ENCODE measurements at places on chromosomes 7 and 10.

DNA sequence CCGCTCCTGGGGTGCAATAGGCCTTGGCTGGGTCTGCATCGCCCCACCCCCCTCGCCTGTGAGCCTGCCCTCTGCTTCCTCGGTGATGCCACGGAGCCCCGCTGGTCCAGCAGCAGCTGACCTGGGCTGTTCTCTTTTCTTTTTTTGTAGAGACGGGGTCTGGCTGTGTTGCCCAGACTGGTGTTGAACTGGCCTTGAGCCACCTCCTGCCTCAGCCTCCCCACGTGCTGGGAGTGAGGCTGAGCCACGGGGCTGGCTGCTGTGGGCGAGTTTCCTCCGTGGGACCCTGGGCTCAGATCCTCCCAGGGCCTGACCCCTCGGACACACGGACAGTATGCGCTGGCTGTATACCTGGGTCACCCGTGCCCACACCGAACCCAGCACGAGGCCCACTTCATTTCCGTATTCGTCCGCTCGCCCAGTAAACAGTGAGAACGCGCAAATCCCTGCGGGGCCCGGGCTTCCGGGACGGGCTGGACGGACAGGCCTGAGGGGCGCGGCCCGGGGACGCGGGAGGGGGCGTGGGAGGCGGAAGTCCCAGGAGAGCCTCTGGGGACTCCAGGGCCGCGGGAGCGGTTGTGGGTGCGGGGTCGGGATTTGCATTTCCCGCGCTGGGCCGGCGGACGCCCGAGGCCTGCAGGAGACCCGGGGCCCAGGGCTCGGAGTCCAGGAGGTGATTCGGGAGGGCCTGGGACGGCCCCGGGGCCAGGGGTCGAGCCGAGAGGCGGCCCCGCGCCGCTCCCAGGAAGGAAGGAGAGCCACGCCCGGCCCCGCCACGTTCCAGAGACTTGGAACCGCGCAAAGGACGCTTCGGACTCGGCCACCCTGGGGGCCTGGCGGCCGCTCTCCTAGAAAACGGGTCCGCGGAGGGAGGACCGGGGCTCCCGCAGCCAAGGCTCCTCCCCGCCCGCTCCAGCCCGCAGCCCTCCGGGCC is 57.7 kb upstream of the DNAJB6 start:
- DNase-seq, result no peak

DNA sequence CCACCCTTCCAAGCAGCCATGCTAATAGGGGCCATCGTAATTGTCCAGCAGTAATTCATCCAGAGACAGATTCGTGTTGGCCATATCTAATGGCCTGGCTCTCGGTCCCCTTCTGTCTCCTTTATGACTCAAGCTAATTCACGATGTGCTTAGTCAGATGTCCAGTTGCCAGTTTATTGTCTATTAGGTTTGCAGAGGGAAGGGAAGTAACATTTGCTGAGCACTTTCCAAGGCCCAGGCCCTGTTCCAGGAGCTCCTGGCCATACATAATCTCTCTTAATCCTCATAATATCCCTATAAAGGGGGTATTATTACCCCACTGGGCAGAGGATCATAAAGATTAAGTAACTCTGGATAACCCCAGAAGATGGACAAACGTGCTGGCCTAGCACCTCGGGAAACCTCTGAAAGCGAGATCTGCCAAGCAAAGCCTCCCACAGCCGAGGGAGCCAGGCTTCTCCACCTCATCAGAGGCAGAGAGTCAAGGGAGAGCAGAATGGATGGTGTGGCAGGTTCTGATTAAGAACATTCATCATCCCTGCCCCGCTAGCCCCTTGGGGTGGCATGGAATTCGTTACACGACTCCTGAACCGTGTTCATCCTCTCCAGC is 153.7 kb downstream of the PLXNA4 start:
- DNase-seq, result no peak

DNA sequence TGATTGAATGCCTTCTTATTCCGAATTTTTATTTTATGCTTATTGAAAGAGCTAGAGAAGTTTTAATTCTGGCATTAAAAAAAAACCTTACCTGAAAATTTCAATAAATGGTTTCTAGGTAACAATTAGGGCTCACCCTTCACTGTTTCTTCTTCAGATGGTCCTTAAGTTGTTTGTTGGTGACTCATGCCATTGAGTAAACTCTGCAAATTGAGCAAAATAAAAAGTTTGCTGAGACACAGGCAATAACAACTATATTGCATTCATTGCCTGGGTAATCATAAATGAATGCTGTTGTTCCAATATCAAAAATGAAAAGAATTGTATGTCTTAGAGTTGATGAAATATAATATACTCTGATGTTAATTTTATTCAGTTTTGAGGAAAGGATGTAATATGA is 300.3 kb downstream of the CDK14 start:
- DNase-seq, result no peak

GRCh38 chr10:11742009-11742778 is at the start of gene ECHDC3:
ECHDC3 (plus strand) TSS chr10:11742382; CDS start chr10:11742577, 195 bp downstream.
- DNase-seq, result no peak

GRCh38 chr10:71463111-71463510 is 66.4 kb downstream of the CDH23 start:
- no peak for DNase-seq

DNA sequence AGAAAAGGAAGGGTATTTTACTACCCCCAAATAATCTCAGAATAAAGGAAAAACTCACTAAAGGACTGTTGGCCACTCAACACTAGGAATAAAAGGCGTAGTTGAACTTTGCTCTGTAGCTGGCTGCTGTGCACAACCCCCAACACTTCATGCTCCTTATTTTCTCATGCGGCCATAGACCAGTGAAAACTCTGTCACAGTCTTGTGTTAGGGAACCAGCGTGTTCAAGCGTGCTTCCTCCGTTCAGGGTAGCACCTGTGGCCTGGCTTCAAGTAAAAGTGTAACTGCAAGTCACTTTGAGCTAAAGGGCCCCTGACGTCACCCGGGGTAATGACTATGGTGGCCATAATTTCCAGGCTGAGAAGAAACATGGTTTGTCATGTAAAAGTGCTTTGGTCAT is 27.0 kb downstream of the BLNK start:
- DNase-seq, result no peak

GRCh38 chr7:80772347-80772993 is 134.0 kb downstream of the CD36 start:
- no peak for DNase-seq

- no peak for DNase-seq
These were observed 9.3 kb downstream of the CLCN1 start for GRCh38 chr7:143325240-143325639.

DNA sequence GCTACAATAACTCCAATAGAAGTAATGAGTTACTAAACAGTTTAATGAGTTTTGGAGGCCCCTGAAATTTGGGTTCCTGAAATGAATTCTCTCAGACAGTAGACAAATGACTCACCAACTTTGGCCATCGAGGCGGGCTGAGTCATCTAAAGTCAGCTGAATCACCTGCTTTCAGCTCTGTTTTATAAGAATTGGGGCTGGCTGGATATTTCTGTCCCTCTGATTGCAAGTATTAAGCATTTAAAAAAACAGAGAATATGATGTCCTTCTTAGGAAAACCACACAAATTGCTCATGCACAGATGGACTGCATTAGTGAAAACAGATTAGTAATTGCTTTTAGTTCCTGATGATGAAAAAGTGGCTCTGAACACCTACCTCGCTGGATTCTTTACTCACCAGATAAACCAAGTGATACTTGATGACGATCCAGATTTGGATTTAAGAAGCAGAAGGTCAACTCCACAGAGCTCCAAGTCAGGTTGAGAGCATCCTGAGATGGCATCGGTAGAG is 59.1 kb downstream of the ZNF365 start:
- peak; percentile 36 for DNase-seq

DNA sequence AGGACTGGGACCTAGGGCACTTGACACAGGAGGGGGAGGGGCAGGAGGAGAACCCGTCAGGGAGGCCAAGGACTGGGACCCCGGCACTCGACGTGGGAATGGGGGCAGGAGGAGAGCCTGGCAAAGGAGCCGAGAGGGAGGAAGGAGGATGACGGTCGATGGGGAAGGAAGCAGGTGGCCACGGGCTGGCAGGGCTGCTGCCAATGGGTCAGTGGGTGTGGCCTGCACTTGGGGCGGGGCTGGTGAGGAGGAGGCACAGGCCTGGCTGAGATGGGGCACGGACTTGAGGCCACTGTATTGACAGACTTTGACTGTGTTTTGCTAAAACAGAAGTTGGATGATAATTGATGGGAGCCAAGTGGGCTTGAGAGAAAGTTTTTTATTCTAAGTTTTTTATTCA is 68.9 kb downstream of the RBM33 start:
- no peak for DNase-seq

DNA sequence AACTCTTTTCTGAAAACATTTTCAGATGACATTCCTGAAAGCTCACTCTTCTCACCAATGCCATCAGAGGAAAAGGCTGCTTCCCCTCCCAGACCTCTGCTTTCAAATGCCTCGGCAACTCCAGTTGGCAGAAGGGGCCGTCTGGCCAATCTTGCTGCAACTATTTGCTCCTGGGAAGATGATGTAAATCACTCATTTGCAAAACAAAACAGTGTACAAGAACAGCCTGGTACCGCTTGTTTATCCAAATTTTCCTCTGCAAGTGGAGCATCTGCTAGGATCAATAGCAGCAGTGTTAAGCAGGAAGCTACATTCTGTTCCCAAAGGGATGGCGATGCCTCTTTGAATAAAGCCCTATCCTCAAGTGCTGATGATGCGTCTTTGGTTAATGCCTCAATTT is 16.5 kb downstream of the ANLN start:
- DNase-seq, result no peak

DNA sequence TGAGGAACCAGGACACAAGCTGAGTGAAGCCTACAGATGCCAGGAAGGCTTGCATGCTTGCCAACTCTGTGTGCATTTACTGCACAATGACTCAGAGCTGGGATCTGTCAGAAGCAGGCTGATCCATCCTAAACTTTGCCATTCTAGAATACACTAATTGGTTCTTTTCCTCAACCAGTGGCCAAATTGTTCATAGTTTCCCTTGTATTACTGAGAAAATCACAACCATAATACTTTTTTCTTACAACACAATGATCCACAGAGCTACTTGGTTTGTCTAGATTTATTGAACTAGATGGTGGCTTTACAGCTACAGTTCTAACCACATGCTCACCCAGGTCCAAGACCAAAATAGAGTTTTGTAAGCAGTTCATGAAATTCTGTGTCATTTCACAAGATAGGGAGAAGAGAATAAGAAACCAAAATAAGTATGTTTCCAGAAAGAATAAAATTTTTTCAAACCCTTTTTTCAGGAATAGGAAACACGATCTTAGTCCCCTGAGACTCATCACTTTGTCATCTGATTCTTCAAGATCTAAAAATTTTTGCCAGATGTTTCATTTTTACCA is 21.0 kb upstream of the LRRC17 start:
- DNase-seq, result no peak

- no peak for DNase-seq
These were observed 683 bp downstream of the INSIG1 start for GRCh38 chr7:155298288-155298833.

DNA sequence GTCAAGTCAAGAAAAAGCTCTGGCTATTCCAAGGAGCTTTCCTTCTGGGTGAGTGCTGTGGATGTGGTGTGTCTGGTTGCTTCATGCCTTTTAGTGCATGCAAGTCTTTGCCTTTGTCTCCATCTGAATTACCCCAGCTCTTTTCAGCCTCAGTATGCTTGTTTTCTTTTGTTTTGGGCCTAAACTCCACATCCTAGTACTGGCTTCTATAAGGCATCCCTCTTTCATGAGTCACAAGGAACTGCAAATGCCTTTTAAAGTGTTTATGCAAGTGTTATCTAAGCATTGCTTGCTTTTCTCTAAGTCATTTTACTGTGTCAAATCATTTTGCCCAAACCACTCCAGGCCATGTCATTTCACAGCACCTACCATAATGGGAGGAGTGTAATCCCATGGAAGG is 132.1 kb downstream of the PLCE1 start:
- DNase-seq, result no peak

GRCh38 chr7:55056577-55057480 is 38.0 kb downstream of the EGFR start:
- DNase-seq, result no peak

- no peak for DNase-seq
These were observed 8.4 kb downstream of the USP6NL start for GRCh38 chr10:11602919-11603523.

DNA sequence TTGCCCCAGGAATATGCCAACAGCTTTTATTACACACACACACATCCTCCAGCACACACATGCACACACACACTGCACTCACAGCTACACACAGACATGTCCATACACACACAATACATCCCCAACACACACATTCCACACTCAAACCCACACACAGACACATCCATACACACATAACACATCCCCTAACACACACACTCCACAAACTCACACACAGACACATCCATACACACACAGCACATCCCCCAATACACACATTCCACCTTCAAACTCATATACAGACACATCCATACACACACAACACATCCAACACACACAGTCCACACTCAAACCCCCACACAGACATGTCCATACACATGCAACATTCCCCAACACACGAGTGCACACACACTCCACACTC is 19.1 kb downstream of the SH3PXD2A start:
- no peak for DNase-seq

DNA sequence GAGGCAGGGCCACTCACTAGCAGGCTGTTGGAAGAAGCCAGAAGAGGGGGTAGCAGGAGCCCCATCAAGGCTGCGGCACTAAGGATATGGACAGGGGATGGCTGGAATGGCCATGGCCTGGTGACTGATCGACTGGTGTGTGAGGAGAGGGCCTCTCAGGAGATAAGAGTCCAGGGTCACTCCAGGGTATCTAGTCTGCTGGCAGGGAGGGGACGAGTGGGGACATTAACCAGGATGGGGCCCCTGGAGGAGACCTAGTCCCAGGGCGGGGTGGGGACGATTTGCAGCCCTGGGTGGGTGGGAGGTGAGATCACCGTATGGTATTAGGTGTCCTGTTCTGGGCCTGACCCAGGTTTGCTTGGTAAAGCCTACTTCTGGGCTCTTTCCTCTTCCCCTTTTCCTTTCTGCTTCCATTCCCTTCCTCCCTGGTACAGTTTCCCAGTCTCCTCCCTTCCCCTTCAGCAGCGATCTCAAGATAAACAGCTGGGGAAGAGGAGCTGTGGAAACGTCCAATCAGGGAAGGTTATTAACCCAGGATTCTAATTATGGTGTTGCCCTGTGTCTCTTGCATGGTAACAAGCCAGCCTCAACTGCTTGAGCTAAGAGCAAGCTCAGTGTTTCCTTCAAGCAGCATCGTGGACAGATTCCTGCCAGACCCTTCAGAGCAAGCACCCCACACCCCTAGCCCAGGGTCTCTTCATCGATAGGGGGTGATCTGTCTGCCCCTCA is 233.2 kb downstream of the RPS24 start:
- no peak for DNase-seq

DNA sequence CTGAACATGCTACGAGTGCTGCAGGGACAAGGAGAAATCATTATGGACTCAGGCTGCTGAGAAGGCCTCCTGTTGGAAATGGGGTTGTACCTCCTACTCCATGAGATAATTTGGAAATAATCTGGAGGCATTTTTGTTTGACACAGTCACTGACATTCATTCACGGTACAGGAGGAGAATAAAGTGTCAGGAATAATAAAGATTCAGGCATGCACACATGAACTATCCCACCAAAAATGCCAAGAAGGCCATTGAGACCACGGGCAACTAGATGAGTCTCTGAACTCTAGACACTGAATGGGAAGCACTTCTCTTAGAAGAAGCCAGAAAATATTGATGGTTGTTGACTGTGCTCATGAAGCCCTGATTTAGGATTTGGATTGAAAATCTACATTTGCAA is 220.9 kb upstream of the HABP2 start:
- no peak for DNase-seq

- DNase-seq, result no peak
These were observed 585.0 kb upstream of the MBL2 start for GRCh38 chr10:53357587-53357986.

GRCh38 chr7:106542550-106543220 is 118.3 kb downstream of the CCDC71L start:
- DNase-seq, result no peak

Data from activated CD4-positive, CD25-positive, alpha-beta regulatory T cell treated with anti-CD3 and anti-CD28 coated beads, Interleukin-2, amount 50 U/mL, for 16 hours (primary cell).